NCI-H2227 treated with DMSO at 0.1 percent for 48 hours (cell line): ENCODE measurements at places on chromosomes 1 and 21.

GRCh38 chr1:66134004-66134403 is 341.3 kb downstream of the PDE4B start:
- no peak for DNase-seq

- DNase-seq, result no peak
Observed at GRCh38 chr1:188476606-188477005, 1647.9 kb downstream of the PLA2G4A start.

- no peak for DNase-seq
Observed at GRCh38 chr1:23475134-23475628, 8.8 kb downstream of the ASAP3 start.

DNA sequence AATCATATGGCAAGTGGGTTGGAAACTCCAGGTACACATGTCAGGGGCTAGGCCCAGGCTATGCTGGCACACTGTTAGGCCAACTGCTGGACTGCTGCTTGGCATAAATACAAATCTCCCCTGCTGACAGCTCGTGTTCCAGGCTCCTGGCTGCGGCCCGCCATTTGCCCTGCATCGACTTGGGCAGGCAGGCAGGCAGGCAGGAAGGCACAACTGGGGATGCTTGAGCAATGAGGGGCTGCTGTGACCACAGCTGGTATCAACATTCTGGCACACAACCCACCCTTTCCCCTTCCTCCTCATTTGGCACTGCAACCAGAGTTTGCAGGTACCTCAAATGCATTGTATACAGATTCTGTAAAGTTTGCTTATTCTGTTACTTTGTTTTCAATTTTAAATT is 53.2 kb downstream of the SAMSN1 start:
- no peak for DNase-seq

- peak; percentile 5 for DNase-seq
Observed at GRCh38 chr1:53145942-53146708, 3.7 kb upstream of the SLC1A7 start.

GRCh38 chr1:237976331-237976730 is 85.6 kb upstream of the ZP4 start:
- no peak for DNase-seq

GRCh38 chr1:56573311-56573710 is 6.1 kb downstream of the PLPP3 start:
- DNase-seq, result no peak
